ENCODE measurements at places on chromosomes 7 and 10. TPM values are rescaled to one million over a fixed set of nuclear protein-coding genes. Genes with fewer than 3 reads are reported as not detected.

DNA sequence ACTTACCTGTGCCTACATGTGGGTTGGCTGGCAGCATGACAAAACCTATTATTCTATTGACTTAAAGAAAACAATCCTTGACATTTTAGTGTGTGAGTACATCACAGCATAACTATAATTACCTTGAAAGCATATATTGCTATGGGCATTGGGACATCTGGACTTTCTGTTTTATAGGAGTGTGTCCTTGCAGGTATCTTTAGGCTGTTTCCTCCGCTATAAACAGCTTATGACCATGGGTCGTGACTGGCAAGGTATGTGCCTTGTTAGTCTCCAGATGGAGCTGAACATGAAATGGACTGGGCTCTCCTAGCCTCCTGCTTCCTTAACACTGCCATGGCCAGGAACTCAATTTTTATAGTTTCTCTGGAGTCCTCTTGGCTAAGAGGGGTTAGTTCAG, 317.4 kb upstream of the COBL start:
- DNase-seq = no peak

GRCh38 chr7:23925088-23925487, 215.1 kb downstream of the STK31 start:
- no peak for DNase-seq

DNA sequence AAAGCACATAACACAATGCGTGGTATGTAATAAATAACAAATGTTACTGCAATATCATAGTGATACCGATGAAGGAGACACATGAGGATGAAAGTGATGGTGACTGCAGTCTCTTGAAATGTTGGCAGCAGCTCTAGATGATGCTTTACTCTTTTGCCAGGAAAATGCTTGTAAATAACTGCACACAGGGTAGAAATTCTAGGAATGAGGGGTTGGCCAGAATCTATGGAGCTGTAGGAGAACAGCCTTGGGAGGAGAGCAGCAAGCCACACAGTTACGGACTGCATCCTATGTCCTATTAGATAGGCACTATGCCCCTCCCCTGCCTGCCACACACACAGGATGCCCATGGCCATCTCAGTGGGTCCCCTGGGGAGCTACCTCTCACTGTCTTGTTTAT, 97.6 kb upstream of the GSDME start:
- DNase-seq = peak; percentile 43

DNA sequence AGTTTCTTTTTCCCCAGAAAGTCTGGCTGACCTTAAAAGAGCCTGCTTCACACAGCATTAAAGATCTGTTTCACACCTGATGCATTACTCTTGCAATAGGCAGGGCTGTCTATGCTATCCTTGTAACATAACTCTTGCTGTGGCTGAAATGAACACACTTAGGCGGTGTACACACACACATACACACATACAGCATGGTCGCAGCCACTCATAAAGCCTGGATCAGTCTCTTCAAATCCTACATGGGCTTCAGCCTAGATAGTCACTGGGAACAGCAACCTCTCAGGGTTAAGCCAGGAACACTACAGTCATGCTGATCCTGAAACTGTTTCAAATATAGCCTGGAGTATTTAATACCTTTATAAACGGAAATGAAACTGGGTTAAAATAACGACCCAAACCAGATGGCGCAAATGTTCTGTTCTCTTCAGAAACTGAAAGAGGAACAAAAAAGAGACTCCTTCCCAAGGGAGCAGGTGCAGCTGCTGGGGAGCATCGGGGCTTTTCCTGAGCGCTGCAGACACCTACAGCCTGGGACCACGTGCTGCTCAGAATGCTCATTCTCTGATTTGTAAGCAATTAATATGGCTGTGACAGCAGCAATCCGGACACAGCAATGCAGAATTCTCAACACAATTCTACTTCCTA, 61.0 kb upstream of the SFMBT2 start:
- no peak for DNase-seq

DNA sequence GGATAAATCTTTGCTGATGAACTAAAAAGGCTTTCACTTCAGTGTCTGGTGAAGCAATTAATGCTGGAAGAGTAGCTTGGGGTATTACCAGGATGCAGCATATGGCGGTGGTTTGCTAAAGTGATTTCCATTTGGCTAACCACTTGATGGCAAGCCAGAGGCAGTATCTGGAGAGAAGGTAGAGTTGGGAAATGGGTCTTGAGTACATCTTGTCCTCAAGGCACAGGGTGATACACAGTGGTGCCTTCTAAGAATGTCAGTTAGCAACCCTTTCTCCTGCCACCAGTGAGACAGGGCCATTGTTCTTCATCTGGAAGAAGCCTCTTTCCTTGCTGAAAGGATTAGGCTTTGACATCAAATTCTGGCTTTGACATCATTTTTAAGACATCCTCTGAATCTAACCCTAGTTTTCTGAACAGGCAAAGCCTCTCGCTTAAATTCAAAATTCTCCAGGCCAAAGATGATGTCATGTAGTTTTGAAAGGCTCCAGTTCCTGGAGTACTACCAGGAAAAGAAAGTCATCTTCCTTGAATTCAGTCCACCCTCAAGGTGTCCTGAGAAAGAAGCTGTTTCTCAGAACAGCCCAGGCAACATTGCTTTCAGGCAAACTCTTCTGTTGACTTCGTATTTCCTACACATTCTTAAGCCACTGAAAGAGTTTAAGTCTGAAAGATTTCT, 162.4 kb downstream of the ARID5B start:
- no peak for DNase-seq

The KLF6 gene
- total RNA-seq = 319 TPM

- DNase-seq = peak; percentile 69
Measured at GRCh38 chr10:126208726-126209302, 179.5 kb downstream of the ADAM12 start.

- no peak for DNase-seq
Measured at GRCh38 chr10:85787881-85788280, 578.7 kb downstream of the GRID1 start.

GRCh38 chr7:152521420-152522337, 85.9 kb upstream of the KMT2C start:
- no peak for DNase-seq

The OR2A2 gene
- not detected for total RNA-seq

DNA sequence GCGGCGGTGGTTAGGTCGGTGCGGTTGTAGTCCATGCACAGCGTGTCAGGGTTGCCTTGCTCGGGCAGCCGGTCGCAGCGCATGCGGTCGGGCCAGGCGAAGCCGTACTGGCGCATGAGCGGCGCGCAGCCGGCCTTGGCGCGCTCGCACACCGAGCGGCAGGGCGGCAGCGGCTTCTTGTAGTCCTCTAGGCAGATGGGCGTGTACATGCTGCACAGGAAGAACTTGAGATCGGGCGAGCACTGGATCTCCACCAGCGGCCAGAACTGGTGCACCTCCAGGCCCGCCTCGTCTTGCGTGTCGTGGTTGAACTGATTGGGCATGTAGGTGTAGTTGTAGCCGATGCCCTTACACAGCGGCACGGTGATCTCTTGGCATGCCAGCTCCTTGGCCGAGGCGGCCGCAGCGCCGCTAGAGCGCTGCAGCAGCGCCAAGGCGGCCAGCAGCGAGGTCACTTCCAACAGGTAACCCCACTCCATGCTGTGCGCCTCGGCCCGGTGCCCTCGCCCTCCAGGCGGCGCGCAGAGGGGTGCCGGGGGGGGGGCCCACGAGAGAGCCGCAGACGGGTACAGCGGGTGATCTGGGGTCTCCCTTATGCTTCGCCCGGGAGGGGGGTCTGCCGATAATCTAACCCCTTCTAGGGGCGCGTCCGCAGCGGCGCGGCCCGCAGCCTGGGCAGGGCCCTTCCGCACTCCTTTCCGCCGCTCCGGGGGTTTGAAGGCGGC, 983 bp downstream of the FZD8 start:
- peak; percentile 81 for DNase-seq

GRCh38 chr7:49762666-49763065, 10.8 kb upstream of the VWC2 start:
- DNase-seq = no peak

The FIGNL1 gene
- 10.0 TPM for total RNA-seq

GRCh38 chr7:42972699-42973500, 40.7 kb downstream of the MRPL32 start:
- peak; percentile 99 for DNase-seq

- peak; percentile 46 for DNase-seq
Measured at GRCh38 chr7:69418869-69419670, 179.2 kb upstream of the AUTS2 start.

DNA sequence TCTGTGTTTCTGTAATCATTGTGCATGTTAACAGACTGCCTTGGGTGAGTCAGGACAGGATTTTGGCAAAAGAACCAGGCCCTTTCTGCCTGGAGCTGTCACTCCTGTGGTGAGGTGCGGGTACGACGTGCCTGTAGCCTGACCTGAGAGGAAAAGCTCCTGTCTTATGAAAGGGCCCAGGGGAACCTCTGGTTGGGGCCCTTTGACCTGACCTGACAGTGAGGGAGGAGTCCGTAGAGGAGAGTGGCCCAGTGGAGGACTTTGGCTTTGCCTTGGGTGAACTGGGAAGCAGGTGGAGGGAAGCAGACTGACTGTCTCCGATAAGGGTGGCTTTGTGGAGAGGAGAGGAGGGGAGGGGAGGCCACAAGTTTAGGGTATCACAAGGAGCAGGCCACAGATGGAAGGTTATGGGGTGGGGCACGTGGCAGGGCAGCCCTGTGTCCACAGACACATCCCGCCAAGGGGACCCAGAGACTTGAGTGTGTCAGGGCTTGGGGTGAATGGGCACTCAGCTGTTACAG, 6.9 kb downstream of the PFKP start:
- peak; percentile 53 for DNase-seq

The RADIL gene
- 0.22 TPM for total RNA-seq

DNA sequence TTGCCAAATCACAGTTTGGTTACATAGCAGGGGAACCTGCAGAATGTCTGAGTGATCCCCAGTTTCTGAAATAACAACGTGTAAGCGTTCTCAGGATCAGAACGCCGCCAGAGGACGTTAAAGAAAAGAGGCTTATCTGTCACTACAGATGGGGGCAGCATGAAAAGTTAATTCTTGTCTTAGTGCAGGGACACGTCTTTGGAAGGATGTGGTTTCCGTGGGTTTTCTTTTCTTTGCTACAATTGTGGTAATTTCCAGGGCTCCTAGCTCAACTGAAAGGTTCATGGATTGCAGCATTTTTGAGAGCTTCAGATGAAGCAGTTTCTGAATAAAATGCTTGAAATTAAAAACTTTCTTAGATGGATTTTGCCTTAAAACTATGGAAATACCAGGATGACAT, 106.6 kb downstream of the PRKCQ start:
- DNase-seq = no peak

GRCh38 chr7:147829016-147829415, 761.5 kb upstream of the C7orf33 start:
- no peak for DNase-seq

- no peak for DNase-seq
Measured at GRCh38 chr7:29857654-29858053, 51.3 kb downstream of the WIPF3 start.

- no peak for DNase-seq
Measured at GRCh38 chr10:92727550-92727949, 37.8 kb downstream of the HHEX start.

- DNase-seq = no peak
Measured at GRCh38 chr7:124836173-124836572, 70.6 kb upstream of the GPR37 start.

The MRLN gene
- not detected for total RNA-seq

GRCh38 chr10:92997620-92998019, 63.0 kb upstream of the CYP26C1 start:
- no peak for DNase-seq

The STEAP4 gene
- not detected for total RNA-seq

GRCh38 chr10:48231178-48231577, 43.3 kb downstream of the FRMPD2 start:
- no peak for DNase-seq

Data from astrocyte (in vitro differentiated cells and primary cell).